Parietal lobe (tissue), 2 donors: ENCODE measurements at places on chromosomes 7 and 10. TPM values are rescaled to one million over a fixed set of nuclear protein-coding genes. Genes with fewer than 3 reads are reported as not detected.

Gene C7orf25
- total RNA-seq: 15.7 TPM

Gene SMKR1
- total RNA-seq: 1.9 TPM

Gene SLC16A12
- 2.2 TPM for total RNA-seq

Gene USP6NL
- 42.3 TPM for total RNA-seq

Gene SPDYE2
- total RNA-seq: not detected

Gene ANXA8L1
- total RNA-seq: not detected

Gene WNT2
- total RNA-seq: 0.31 TPM

Gene SLC18A3
- total RNA-seq: not detected

Gene CCL24
- total RNA-seq: not detected

Gene TSC22D4
- total RNA-seq: 6.6 TPM

Gene ASAH2B
- 12.2 TPM for total RNA-seq

Gene VAX1
- total RNA-seq: 2.5 TPM

Gene ASZ1
- total RNA-seq: not detected

Gene MINPP1
- 22.2 TPM for total RNA-seq
